Cerebellum (tissue), 4 donors: ENCODE measurements at places on chromosomes 6 and 20. TPM values are rescaled to one million over a fixed set of nuclear protein-coding genes. Genes with fewer than 3 reads are reported as not detected.

DNA sequence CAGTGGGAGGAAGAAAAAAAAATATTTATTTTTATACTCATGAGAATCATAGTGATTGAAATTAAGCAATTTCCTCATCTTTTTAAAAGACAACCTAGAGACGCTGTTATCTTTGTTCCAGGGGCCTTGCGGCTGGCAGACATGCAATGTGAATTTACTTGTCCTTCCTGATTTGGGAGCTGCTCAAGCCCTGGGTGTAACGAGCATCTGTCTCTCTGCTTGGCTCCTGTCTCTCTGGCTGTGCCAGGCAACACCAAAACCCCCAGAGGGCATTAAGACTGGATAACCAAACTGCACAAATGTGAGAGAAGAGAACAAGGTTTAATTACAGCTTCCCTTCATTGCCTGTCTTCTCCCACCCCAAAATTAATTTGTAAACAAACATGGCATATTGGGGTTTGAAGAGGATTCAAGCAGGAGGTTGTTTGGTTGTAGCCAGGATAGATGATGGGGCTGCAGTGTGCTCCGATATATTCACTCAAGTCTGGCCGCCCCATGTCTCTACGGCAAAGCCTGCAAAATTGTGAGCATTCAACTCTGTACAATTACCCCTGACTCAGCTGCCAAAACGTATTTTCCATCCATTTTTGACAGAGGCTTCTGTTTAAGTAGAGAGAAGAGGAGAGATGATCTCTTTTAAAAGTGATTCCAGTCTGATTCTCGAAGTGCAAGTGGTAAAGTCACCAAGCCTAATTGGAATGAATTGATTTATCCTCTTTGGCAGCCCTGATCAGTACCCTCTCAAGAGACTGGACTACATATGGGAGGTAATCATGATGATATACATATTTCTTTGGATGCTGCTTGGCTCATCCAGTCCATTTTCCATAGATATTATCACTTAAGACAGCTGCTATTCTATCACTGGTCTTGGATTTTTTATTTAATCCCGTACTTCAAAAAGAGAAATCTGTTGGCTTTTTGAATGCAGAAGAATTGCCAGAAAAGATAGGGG lies 170.2 kb downstream of the SLC24A3 start:
- DNase-seq: no peak

DNA sequence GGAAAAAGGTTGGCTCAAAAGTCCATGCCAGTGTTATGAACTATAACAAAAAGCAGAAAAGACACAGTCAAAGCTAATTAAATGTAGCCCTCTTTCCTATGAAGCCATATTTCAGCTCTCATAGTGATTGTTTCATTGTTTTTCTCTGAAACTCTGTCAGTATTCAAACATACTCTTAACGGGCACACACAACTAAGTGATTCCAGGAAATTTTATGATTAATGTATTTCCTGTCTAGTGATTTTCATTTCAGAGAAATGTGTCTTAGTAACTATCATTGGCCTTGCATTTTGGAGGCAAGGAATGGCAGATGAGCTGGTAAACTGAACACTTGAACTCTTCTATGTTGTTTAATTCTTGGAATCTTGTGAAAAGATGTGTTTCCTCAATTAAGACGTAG lies 68.0 kb downstream of the CLVS2 start:
- no peak for DNase-seq

GRCh38 chr6:127592964-127593363 lies 16.0 kb downstream of the C6orf58 start:
- no peak for DNase-seq

- no peak for DNase-seq
These were observed 22.2 kb downstream of the FAM110A start for GRCh38 chr20:855466-856360.

TMEM30A gene
- 108 TPM for total RNA-seq

- DNase-seq: no peak
These were observed 482.3 kb downstream of the LMBRD1 start for GRCh38 chr6:69314531-69314930.

COL11A2 gene
- 1.9 TPM for total RNA-seq

EEF1A1 gene
- 9,230 TPM for total RNA-seq

DNA sequence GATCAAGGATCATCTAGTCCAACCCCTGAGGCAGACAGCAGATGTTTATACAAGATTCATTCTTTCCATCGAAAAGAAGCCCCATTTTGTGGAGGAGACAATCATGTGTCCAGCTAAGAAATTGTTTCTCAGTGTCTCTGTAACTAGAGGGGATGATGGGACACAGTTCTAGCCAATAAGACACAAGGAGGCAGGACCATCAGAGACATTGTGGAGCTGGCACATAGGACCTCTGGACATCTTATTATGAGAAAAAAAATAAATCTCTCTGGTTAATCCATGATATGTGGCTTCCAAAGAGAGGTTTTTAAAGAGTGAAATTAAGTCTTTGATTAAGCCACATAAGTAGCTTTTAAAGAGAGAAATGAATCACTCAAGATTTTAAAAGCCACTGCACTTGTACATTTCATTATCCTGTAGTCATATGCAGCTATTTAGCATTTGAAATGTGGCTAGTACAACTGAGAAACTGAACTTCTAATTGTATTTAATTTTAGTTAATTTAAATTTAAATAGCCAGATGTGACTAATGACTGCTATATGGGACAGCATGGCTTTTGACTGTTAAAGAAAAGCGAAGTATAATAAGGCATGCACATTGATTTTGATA lies 176.8 kb downstream of the TASP1 start:
- DNase-seq: no peak

LTB gene
- not detected for total RNA-seq

DNA sequence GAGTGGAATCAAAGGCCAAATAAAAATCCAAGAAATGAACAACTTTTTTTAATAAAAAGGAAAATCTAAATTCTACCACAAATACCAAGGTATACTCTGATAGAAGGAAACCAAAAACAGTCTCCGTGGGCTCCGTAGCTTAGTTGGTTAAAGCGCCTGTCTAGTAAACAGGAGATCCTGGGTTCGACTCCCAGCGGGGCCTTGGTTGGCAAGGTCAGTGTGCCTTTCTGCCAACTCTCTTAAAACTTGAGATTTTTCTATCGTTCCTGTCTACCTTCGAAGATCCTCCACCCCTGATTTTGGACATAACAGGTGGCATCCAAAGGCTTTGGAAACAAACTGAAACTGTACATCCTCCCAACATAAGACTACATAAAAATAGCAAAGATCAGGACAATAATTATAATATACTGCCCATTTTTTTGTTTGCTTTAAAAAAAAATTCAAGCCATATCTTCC lies 197.9 kb downstream of the TRIM27 start:
- no peak for DNase-seq

GRCh38 chr6:120262354-120262753 lies 912.8 kb upstream of the MAN1A1 start:
- no peak for DNase-seq

GRCh38 chr6:42264162-42264851 lies 46.6 kb upstream of the MRPS10 start:
- DNase-seq: no peak

GRCh38 chr20:9520086-9520485 lies 5.7 kb downstream of the LAMP5 start:
- no peak for DNase-seq

SLC17A2 gene
- not detected for total RNA-seq

KCNG1 gene
- 3.5 TPM for total RNA-seq

DNA sequence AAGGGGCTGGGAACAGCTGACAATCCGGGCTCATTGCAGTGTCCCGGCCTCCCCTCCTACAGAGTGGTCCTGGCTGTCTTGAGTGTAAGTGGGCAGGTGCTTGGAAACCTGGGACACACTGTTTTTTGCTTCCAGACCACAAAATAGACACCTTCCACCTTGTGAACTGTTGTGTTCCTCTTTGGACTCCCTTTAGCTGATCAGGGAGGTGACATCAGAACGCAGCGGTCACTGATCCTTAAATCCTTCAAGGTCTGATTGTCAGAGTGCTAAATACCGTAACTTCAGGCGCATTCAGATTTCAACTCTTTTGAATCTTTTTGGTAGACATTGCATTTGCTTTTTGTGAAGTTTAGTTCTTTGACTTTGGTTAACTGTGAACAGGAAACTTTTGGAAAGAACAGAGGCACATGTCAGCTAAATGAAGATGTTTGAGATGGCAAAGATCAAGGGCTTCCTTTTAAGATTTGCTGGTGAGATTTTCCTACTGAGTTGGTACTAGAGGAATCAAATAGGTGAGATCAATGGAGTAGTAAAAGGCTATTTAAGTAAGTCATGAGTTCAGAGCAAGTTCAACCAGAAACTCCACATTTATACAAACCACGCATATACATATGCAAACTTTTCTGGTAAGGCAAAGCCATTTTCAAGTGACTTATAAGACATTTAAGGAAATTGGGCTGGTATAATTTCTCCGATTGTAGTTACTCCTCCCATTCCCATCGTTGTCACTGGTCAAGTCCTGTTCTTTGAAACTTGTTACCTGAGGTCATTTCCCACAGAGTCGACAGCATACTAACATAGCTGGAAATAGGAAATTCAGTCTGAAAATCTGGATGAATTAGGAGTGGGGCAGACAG lies 6.3 kb downstream of the PPP1R3G start:
- DNase-seq: no peak

TASP1 gene
- 24.4 TPM for total RNA-seq

- no peak for DNase-seq
These were observed 59.2 kb upstream of the SNX9 start for GRCh38 chr6:157763904-157764177.

- no peak for DNase-seq
These were observed 61.0 kb downstream of the SESN1 start for GRCh38 chr6:109033655-109034054.

DNA sequence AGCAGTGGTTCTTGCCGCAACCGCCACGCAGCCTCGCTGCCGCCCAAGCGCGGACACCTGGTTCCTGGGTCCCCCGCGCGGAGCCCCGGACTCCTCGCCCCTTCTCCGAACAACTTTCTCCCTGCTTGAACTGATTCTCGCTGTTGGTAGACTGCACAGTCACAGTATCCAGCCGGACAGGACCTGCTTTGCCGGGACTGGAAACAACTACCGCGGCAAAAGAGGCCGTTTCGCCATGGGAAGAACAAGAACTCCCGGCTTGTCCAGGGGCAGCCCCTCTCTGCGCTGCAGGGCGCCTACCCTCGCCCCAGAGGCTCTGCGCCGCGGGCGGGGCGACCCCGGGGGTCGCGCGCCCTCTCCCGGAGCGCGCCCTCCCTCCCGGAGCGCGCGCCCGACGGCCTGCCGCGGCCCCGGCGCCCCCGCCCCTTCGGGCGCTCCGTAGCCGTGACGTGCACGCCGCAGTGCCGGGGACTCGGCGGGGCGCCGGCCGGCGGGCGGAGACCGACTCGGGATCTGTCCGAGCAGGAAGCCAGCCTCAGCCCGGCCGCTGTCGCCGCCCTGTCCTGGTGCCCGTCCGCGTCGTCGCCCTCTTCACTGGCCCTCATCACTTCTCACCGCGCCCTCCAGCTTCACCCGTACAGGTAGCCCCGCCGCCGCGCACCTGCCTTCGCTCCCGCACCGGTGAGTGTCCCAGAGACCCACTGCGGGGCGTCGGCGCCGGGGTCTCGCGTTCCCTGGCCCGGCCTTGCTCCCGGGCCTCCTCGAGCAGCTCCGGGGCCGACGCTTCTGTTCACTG lies at the start of gene MYO6:
Gene MYO6, plus strand, starts transcription at position 497 of the 796 bp plus-strand sequence. CDS start 68,309 bp downstream, outside the sequence.
- peak; percentile 88 for DNase-seq

DNA sequence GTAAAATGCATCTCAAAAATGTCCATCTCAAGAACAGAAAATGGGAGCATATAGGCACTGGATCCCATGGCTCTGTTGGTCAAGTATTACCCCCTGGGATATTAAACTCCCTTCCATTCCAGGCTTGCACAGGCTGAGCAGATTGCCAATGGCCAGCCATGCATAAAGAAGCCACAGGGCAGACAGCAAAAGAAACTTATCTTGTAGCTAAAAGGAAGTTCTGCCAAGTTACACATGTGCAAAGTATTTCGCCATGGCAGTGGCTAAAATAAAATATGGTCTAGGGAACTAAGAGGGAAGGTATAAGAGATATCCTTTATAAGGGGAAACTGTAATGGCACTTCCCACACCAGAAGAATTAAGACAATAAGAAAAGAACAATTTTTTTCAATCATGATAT lies 415.6 kb upstream of the BTBD3 start:
- no peak for DNase-seq
